Islet precursor cell (in vitro differentiated cells): ENCODE measurements at places on chromosomes 6 and 20.

DNA sequence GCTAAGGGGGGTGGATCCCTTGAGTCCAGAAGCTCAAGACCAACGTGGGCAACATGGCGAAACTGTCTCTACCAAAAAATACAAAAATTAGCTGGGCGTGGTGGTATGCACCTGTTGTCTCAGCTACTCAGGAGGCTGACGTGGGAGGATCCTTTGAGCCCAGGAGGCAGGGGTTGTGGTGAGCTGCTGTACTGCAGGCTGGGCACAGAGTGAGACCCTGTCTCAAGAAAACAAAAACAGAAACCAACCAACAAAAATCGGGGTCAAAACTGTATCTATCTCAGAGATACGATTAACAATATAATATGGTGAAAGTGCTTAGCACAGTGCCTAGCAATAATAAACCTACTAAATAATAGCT, 20.7 kb upstream of the BCAS1 start:
- no peak for DNase-seq

- DNase-seq: no peak
These were observed 98.4 kb upstream of the PRSS16 start for GRCh38 chr6:27149150-27149549.

DNA sequence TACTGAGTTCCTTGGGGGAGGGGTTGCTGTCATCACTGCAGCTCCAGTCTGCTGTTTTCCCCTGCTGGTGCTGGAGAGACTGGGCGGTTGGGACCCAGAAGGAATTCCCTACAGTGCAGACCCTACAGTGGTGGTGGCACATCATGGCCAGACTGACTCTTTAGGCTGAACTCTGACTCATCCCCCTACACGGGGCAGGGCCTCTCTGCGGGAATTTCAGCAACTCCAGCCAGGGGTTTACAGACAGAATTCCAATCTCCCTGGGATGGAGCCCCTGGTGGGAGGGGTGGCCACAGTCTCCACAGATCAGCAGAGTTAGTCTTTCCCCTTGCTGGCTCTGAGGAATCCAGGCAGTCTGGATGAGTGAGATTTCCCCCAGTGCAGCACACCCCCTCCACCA, 46.9 kb upstream of the MAPK13 start:
- DNase-seq: peak; percentile 88

DNA sequence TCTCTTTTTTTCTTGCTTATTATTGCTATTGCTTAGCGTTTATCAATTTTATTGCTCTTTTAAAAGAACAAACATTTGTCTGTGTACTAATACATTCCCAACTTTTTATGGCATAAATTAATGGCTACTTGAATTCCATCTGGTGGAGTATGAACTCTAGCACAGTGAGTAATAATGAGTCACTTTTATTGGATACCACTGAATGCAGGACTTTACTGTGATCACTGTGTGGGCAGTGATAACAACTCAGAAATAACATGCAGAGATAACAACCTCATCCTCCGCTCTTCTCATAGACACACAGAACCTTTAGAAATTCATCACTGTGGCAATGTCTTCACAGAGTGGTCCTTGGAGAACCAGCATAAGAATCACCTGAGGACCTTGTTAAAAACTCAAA, 174.9 kb upstream of the PRND start:
- no peak for DNase-seq

GRCh38 chr6:169813969-169814368, 62.5 kb downstream of the ERMARD start:
- no peak for DNase-seq

- no peak for DNase-seq
These were observed 80.3 kb upstream of the STMND1 start for GRCh38 chr6:17021539-17021889.

DNA sequence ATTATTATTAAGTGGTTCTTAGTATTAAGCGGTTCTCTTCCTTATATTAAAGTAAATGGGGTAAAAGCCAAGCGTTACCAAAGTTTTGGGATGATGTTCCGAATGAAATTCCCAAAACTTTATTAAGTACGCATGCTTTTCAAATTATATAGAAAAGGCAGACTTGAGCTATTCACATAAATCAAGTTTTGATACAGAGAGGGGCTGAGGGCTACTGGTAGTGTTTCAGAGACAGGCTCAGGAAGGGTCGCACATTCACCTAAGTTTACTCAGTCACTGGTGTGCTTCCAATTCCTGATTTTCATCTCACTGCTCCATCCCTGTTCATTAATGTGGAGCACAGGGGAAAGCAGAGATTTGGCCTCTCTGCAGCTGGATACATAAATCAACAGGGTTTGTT, 652.2 kb downstream of the QKI start:
- DNase-seq: no peak

DNA sequence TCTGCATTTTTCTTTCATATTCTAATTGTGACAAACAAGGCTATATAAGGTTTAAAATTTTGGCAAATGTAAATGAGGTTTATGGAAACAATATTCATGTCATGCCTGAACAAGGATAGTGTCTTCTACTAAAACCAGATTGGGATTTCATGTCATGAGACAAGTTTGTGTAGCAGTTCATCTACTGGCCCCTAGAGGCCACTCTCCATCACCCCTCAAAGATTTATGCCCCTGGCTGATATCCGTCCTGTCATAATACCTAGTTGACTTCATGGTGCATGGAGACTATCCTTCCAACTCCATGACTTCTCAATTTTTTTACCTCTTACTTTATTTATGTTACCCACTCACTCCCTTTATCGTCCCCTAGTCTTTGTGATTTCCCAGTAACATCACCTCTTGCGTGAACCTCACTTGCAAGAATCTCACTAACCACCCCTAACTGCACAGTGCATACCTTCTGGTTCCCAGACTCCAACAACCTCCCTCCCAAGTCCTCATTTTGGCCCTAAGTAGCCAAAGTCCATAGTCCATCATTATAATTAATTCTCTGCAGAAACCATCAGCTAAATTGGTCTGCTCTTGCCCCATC, 179.8 kb downstream of the TASP1 start:
- DNase-seq: no peak

DNA sequence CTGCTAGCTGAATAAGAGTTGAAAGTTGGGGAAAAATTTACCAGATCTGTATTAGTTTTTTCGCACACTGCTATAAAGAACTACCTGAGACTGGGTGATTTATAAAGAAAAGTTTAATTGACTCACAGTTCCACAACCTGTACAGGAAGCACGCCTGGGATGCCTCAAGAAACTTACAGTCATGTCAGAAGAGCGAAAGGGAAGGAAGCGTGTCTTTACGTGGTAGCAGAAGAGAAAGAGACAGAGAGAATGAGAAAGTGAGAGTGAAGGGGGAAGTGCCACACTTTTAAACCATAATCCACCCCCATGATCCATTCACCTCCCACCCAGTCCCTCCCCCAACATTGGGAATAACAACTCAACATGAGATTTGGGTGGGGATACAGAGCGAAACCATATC, 79.6 kb downstream of the KHDC1L start:
- no peak for DNase-seq

DNA sequence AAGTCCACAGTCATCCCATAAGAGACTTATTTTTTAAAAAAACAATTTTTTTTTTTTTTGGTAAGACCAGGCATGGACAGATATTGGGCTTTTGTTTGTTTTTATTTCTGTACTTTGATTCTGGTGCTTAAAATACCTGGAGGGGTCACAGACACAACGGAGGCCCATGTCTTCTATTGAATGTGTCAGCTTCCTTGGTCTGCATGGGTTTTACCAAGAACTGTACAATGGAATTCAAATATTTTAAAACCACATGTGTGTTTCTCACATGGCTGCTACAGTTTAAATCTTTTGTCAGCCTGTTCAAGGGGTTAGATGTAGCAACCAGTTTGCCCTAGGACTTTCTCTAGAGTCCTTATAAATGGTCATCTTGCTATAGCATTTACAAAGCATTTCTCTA, 139.8 kb downstream of the SOX4 start:
- DNase-seq: peak; percentile 27

- no peak for DNase-seq
These were observed 20.4 kb downstream of the OSBPL2 start for GRCh38 chr20:62258499-62259293.

DNA sequence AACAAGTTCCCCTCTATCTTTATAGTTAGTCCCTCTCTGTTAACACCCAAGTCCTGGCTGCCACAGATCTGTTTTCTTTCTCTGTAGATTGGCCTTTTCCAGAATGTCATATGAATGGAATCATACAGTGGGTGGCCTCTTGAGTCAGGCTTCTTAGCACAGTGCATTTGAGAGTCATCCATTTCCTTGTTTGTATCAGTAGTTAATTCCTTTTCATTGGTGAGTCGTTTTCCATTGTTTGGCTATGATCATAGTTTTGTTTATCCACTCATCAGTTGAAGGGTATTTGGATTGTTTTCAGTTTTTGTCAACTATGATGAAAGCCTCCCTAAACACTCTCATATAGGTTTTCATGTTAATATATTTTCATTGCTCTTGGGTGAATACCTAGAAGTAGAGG, 248.3 kb downstream of the ARID1B start:
- DNase-seq: no peak

GRCh38 chr6:119128252-119128912, 49.9 kb upstream of the FAM184A start:
- DNase-seq: peak; percentile 77

DNA sequence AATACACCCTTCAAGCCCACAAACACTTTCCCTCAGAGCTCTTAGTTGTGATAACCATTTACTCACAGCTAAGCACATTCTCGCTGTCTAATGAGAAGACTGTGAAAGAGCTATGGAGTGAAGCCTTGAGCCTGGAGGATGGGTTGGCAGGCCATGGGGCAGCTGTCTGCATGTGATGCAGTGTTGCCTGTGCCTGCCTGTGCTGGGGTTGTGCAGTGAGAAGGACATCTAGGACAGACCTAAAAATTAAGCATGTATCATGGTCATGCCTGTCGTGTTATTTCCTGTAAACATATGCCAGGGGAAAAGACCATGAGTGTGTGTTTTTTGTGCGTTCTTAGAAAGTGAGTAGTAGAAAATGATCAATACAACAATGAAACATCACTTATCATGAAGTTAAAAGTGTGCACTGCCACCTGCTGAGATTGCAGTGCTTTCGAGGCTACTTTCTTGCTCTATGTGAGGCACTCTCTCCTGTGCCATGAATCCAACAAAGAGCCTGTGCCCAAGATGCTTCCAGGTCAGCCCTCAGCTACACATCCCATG, 8.1 kb upstream of the ZC3H12D start:
- no peak for DNase-seq

DNA sequence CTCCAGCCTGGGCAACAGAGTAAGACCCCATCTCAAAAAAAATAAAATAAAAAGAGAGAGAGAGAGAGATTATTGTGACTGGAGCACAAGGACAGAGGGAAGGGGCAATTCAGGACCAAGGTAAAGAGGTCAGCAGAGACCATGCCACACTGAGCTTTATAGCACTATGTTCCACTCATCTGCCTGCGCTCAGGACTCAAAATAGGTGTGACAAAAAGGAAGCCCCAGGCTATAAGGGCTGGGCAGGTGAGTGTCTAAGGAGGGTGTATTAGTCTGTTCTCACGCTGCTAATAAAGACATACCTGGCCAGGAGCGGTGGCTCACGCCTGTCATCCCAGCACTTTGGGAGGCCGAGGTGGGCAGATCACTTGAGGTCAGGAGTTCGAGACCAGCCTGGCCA, 23.1 kb upstream of the SRSF6 start:
- no peak for DNase-seq

DNA sequence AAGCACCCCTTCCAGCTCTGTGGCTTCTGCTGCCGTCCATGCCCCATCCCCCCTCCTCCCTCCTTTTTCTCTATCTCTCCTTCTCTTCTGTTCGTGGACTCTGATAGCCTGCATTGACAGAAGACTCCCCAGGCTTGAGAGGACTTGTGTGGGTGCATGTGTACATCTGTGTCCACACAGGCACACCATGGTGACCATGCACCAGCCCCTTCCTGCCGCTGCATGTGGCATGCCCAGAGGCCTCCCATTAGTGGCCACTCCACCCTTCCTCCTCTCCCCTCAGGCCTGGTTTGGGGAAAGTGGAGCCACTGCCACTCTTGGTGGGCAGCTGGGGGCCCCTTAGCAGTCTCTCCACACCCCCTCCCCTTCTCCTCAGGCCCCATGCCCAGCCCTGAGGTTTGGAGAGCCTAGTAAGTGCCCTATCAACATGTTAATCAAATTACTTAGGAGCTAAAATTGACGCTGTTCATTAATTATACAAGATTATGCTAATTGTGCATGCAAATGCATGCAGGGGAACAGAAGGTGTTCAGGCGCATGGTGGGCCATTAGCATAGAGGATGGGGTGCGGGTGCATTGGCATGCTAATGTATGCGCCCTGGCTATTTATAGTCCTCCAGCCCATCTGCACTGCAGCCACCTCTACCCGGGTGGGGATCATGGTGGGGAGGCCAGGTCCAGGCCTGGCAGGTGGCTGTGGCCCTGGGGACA, 45.9 kb downstream of the EBF4 start:
- peak; percentile 34 for DNase-seq

GRCh38 chr6:110671447-110671846, 143.8 kb downstream of the CDK19 start:
- DNase-seq: no peak

DNA sequence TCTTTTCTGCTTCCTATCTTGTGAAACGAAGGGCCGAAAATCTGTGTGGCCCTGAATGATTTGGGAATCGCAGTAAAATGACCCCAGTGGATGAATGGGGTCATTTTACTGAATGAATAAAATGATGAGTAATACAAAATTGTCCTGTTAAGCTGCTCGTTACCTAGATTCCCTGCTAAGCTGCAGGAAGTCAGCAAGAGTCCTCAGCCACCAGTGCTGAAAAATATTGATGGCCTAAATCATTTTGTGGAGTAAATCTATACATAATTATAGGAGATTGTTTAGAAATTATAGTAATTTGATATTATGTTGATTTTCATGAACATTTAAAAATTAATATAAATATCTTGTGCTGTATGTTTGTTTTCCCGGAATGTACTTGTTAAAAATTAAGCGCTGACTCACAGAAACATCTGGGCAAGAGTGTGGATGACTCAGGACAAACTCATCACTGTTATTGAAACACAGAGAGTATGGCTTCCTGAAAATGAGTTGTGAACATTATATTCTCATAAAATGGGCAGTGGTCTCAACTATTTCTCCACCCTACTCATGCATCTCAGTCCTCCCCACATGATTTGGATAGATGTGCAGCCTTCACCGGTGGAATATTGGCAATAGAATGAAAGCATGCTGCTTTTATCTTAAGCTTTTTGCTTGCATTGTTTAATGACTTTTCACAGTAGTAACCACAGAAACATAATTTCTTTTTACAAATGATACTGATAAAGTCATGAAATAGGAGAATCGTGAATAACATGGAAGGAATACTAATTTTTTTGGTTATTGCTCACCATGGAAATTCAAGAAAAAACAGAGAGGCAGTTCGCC, 36.2 kb upstream of the RGS17 start:
- DNase-seq: no peak

- peak; percentile 85 for DNase-seq
These were observed 3.6 kb upstream of the HINT3 start for GRCh38 chr6:125952764-125953501.

- no peak for DNase-seq
These were observed 529.7 kb upstream of the CITED2 start for GRCh38 chr6:139904158-139904533.

GRCh38 chr6:130697995-130698535, 129.1 kb upstream of the SMLR1 start:
- no peak for DNase-seq

- no peak for DNase-seq
These were observed 41.4 kb upstream of the ANGPT4 start for GRCh38 chr20:957544-957943.

GRCh38 chr6:113526995-113527394, 330.1 kb upstream of the MARCKS start:
- DNase-seq: no peak

- DNase-seq: peak; percentile 22
These were observed 40.9 kb downstream of the GHRH start for GRCh38 chr20:37220731-37221130.
